ENCODE measurements at places on chromosomes 16 and 17.

DNA sequence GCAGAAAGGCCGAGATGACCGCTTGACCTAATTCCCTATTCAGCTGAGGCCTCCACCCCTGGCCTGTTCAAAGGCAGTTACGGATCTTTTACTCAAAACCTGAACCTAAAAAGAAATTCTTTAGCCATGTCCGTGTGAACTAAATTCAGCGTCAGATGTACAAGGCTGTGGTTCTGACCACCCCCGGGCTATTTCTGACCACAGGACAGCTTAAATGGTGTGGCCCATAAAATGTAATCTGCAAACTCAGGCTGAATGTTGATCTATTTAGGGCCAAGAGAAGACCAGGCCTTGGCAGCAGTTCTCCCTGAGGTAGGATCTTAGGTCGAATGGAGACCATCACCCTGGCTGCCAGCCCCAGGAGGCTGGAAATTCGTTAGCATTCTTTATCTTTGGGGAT, 485.5 kb downstream of the WWOX start:
- no peak for DNase-seq

DNA sequence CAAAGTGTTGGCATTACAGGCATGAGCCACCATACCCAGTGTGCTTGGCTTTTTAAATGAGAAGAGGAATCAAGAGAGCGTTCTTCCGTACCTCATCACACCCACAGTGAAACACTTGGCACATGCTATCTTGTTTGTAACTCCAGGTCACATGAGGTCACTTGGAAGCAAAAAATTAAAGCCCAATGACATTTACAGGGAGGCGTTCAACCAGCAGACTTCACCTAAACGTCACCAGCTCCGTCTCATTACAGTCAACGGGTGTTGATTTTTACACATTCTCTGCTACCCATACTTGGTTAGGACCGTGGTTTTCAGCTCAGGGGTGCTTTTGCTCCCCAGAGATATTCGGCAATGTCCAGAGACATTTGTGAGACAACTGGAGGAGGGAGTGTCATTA, 127.0 kb downstream of the XYLT1 start:
- no peak for DNase-seq

- DNase-seq = peak; percentile 53
Measured at GRCh38 chr17:40355123-40355803, 9.3 kb downstream of the GJD3 start.

DNA sequence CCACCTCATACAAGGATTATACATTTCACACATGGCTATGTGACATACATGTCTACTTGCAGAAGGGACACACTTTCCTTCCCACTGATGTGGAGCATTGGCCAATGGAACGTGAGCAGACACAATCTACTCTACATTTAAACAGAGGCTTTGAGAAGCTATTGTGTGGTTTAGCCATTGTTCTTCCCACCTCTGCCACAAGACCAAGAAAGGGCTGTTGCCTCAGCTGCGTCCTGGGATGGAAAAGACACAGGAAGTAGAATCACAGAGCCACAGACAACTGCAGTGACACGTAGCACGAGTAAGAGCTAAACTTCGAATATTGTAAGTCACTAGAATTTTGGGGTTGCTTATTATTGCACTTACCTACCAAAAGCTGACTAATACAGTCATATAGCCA, 33.3 kb downstream of the PRKCB start:
- no peak for DNase-seq

DNA sequence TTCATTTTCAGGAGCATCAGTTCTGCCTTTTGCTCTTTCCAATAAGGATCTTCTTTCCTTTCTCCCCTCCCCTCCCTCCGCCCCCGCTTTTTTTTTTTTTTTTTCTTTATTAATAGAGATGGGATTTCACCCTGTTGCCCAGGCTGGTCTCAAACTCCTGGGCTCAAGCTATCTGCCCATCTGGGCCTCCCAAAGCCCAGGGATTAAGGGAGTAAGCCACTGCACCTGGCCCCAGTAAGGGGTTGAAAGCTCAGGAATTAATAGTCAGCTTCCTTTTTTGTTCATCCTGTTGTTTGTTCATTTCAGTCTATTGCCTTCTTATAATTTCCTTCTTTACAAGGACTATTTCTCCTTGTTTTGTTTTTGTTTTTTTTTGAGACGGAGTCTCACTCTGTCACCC, 7.9 kb upstream of the C17orf58 start:
- DNase-seq = no peak
